D721Med (cell line): ENCODE measurements at places on chromosomes 12 and 14.

- no peak for DNase-seq
These were observed 184.5 kb upstream of the CRY1 start for GRCh38 chr12:107277855-107278254.

DNA sequence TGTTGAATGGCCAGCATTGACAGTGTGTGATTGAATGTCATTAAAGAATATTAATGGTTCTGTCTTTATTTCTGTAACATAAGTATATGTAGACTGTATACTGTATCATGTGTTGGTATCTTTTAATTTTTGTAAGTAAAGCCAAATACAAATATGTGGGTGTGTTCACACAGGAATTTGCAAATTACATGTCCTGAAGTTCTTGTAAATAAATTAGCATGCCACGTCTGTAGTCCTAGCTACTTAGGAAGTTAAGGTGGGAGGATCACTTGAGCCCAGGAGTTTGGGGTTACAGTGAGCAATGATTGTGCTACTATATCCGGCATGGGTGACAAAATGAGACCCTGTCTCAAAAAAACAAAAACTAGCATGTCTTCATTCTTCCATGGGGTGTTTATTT is 99.1 kb downstream of the KICS2 start:
- no peak for DNase-seq

DNA sequence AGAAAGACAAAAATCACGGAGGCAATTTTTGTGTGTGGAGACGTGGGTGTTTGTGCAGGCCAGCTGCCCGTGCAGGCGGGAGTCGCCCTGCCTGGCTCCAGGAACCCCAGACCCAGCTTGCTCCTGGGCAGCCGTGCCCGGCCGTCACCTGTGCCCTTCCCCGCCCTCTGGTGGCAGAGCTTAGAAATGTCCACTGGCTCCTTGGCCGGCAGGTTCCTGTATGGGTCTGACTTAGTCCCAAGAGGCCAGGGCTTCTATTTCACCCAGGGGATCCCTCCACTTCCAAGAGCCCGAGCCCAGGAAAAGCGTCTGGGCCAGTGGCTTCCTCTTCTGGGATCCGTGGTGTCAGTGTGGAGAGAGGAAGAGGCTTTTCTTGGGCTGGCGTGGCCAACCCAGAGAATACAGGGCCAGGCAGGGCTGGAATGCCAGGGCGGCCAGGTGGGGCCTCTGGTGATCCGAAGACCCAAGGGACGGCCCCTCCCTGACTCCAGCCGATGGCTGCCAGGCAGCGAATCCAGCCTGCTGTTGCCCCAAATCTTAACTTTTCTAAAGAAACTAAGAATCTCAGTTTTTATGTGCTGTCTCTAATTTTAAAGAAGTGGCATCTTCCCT is 120.9 kb downstream of the TMEM132C start:
- DNase-seq: peak; percentile 26

- DNase-seq: no peak
These were observed 3.6 kb upstream of the UBC start for GRCh38 chr12:124917841-124918621.

DNA sequence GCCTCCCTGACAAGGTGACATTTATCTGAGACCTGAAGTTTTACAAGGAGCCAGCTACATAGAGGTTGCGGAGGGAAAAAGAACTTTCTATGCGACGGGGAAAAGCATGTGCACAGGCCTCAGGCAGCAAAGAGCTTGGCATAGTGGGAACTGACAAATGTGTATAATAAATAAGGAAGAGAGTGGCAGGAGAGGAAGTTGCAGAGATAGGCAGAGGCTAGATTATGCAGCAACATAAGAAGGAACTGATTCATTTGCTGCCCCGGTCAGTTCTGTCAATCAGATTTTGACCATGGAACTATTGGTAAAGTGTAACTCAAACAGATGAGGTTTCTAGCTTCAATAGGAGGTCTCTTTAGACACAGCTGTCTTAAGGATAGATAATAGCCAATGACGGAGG is 33.7 kb upstream of the RIC8B start:
- DNase-seq: no peak
